SW480 (cell line): ENCODE measurements at places on chromosomes 7 and 10.

GRCh38 chr10:68155615-68156210 is 46.4 kb downstream of the MYPN start:
- no peak for DNase-seq

DNA sequence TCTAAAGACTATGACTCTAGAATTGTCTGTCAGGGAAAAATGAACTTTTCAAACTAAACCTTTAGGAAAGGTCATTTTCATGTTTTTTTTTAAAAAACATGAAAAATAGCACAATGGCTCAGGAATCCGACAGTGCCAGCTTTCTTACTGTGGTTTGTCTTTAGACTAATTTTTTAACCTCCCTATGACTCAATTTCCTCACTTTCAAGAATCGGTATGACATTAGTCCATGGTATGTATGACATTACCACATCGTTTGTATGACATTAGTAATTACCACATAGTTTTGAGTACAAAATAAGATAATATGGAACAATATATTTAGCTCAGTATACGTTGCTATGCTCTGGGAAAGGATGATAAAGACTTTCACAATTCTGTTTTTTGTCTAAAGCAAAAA is 383.2 kb downstream of the PTPRN2 start:
- no peak for DNase-seq

GRCh38 chr7:133633055-133633454 is 380.2 kb downstream of the EXOC4 start:
- no peak for DNase-seq

DNA sequence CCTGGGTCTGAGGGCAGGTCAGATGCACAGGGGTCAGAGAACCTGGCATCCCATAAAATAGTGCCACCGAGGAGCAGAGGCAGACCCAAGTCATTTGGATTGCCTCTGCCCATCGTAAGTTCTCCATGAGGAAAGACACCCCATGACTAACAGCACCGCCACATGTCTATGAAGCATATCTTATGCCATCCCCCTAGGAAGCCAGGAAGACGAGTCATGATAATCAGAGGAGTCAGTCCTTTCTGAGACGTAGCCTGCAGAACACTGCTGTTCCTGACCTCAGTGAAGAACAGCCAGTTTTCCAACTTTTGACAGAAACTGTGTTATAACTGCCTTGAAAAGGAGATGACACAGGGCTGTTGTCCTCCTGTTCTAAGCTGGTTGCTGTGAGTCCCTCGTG is 51.2 kb downstream of the INSYN2A start:
- DNase-seq = no peak

GRCh38 chr7:30843741-30844482 is 67.7 kb upstream of the AQP1 start:
- no peak for DNase-seq

GRCh38 chr10:3435671-3436070 is 263.1 kb upstream of the PITRM1 start:
- no peak for DNase-seq

DNA sequence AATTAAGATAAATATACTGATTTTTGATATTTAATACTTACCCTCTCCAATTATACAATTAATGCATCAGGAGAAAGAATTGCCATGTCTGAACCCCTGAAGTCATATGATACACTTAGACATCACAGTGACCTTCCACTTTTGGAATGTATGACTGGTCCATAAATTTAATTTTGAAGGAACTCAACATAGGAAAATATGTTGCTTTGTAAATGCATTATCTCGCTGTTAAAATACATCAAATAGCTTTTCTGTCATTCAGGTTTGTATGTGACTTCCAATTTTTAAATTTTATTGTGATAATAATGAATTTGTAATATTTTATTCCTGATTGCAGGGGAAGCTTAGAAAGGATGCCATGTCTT is 631.9 kb upstream of the ANKRD30A start:
- no peak for DNase-seq

GRCh38 chr7:68407460-68407859 is 1190.8 kb upstream of the AUTS2 start:
- DNase-seq = no peak

DNA sequence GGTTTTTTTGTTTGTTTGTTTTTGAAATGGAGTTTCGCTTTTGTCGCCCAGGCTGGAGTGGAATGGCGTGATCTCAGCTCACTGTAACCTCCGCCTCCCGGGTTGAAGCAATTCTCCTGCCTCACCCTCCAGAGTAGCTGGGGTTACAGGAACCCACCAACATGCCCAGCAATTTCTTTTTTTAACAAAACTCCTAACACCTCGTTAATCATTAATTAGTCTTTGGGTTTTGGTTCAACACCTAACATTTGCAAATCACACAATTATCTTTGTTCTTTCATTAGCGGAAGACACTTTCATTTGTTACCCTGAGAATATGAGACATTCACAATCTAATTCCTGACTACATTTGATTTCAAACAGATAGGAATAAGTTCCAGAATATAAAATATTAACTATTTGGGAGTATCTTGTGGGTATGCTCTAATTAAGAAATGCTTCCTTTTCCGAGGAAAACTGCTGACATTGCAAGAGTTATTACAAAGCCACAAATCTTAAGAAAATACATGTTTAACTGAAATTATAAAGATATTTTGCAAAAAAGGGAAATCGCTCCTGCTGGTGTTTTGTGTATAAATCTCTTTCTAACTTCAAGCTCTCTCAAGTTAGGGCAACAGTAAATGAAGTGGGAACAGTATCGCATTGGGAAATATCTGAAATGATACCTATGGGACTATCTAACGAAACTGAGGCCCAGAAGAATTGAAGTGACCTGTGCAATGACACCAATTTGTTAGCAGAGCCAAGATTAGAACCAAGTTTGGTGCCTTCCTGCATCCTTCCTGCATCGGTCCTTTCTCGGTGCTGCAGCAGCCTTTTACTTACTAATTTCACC is 1.2 kb upstream of the LSM8 start:
- peak; percentile 6 for DNase-seq

DNA sequence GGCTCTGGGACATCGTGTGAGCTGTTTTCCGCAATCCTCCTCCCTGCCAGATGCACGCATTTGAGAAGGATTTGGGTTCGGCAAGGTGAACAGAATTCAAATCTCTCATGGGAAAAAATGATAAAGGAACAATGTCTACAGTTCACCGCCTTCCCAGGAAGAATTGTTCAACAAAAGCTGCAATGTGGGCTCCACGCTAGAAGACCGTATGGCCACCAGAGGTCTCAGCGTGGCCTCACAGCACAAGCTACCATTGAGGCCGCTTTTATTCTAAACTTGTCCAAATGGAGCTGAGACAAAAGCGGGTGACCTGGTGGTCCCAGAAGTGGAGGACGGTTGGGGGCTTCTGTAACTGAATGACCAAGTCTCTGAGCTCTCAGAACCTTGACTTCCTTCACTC is 733.1 kb downstream of the PARD3 start:
- no peak for DNase-seq
